ENCODE measurements at places on chromosomes 5 and 9.

- DNase-seq = peak; percentile 42
Observed at GRCh38 chr5:44809215-44809955, 638 bp downstream of the MRPS30 start.

- DNase-seq = peak; percentile 7
Observed at GRCh38 chr5:145347026-145347616, 488.0 kb downstream of the PRELID2 start.

GRCh38 chr5:40733879-40734563 lies 21.7 kb downstream of the TTC33 start:
- DNase-seq = no peak

GRCh38 chr9:136806067-136806466 lies 1.7 kb upstream of the RABL6 start:
- DNase-seq = no peak

DNA sequence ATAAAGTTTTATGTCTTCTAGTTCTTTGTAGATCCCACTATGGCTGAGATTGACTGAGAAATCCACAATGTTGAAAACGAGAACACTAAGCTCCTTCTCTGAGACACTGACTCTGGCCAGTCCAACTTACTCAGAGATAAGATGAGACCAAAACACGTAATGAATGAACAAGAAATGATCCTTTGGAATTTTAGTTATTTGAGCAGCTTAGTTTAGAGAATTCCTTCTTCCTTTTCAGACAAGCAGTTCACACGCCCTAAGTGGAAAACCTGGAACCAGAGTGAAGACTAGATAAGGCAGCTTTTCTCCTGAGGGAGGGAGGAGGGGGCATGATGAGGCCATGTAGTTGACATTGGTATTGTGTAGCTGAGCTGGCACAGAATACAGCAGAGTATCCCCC lies 139.6 kb downstream of the GABRB2 start:
- DNase-seq = no peak

GRCh38 chr9:105187781-105188180 lies 56.7 kb upstream of the SLC44A1 start:
- DNase-seq = no peak

- DNase-seq = no peak
Observed at GRCh38 chr9:33332011-33332410, 41.7 kb downstream of the NFX1 start.

All from GM10248 (cell line).